ENCODE measurements at places on chromosomes 2 and 18.

GRCh38 chr2:189797902-189798301 is 13.7 kb downstream of the PMS1 start:
- DNase-seq: peak; percentile 25

GRCh38 chr2:59288771-59289170 is 1047.6 kb upstream of the FANCL start:
- DNase-seq: no peak

- no peak for DNase-seq
Observed at GRCh38 chr2:31710121-31710520, 129.4 kb upstream of the SRD5A2 start.

DNA sequence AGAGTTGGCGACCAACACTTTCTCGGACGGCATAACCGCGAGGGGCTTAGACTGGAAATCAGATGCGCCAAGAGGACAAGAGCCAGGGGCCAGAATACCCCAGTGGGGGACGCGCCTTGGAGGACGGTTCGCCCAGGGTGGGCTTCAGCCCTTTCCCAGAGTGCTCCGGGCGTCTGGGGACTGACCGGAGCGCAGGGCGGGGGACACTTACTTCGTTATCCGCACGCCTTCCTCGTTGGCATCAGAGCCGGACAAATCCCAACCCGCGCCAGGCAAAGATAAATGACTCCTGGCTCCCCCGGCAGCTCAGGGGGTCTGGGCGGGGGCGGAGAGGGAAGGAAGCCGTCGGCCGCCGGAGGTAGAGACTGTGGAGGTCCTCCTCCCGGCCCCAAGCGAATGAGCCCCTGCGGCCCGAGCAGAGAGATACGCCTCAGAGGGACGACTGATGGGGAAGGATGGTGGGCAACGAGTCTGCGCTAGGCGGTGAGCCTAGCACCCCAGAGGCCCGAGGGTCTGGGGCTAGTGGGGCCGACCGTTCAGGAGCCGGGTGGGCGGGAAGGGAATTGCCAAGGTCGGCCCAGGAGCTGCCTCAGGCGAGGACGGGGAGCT is 4.7 kb upstream of the SATB2 start:
- no peak for DNase-seq

DNA sequence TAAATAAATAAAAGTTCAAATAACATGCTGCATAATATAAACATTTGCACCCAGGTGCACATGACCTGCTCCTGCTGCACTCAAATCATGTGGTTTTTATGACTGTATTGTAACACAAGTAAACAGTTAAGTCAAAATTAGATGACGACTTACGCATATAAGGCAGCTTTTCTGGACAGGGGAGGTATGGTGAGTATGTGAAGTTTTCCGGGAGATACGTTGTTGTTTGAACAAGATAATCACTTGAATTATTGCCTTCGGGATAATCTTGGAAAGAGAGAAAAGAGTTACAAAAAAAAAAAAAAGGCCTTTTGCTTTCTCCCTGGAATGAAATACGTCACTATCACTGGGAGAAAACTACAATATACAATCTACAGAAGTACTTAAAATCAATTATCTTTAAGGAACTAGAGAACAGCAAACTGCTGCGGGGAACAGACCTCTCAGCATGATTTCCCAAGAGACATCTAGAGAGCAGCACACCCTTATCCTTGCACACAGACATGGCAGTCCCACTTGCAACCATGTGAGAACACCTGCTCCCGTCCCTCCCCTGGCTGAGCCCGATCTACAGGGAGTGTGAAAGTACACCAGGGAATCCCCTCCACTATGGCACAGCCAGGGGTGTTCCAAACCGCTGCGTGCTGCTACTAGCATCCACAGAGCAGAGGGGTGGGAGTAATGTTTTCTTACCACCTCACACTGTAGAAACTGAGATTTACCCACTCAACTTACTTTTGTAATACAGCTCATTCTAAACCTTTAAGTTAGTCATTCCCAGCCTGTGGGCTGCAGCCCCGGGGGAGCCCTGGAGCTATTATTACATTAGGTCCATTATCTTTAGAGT is 26.3 kb downstream of the B4GALT6 start:
- DNase-seq: no peak

DNA sequence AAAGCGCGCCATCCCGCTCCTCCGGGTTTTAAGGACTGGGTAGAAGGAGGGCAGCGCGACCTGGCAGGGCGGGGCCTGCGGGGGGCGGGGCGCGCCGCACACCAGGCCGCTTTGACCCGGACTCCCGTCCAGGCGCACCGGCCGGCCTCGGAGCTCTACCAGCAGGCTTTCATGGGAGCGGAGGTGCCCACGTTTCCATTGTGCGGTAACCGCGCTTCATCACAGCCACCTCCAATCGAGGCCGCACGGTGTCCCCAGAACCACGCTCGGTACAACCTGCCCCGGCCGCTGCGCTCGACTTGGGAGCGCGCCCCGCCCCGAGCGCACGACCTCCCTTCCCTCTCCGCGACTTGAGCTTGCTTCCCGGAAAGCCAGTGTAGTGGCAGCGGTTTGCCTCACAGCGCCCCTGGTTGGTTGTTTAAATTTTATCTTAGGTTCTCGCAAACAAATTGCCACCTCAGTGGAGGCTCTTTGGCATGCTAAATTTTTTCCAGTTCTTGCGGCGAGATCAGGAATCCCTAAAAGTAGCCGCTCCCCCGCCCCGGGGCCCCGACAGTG is 280 bp upstream of the CYP1B1 start:
- peak; percentile 42 for DNase-seq

Data from NCI-H446 (cell line).